ENCODE measurements at places on chromosomes 4 and X.
A peak's percentile ranks its signal among the peaks of the same experiment; 100 is the strongest.

DNA sequence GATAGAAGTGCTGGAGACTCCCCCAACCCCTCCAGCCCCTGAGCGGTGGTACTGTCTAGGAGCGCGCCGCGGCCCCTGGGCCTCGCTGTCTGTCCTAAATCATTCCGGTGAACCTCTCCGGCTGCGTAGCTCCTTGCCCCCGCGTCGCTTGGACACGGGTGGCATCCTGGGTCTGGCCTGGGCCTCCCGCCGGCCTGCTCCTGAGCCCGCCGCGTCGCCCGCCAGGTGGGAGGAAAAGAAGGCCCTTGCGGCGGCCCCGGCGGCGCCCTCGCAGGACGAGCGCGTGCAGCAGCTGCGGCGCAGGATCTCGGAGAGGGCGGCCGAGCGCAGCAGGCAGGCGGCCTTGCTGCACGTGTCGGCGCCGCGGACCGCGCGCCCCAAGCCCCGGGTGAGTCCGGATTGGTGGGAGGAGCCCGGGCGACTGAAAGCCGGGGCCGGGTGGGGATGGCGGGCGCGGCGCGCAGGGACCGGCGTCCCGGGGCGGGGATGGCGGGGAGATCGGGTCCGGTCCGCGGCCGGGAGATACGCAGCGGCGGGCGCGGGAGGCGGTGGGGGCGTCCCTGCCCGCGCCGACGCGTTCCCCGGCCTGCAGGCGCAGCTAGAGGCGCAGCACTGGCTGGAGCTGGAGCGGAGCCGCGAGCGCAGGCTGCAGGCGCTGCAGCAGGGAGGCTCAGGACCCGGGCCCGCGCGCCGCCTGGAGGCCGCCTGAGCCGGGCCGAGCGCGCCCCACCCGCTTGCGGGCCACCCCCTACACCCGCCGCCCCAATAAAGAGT, 6.5 kb upstream of the RNF4 start:
- peak; percentile 58 for DNase-seq

DNA sequence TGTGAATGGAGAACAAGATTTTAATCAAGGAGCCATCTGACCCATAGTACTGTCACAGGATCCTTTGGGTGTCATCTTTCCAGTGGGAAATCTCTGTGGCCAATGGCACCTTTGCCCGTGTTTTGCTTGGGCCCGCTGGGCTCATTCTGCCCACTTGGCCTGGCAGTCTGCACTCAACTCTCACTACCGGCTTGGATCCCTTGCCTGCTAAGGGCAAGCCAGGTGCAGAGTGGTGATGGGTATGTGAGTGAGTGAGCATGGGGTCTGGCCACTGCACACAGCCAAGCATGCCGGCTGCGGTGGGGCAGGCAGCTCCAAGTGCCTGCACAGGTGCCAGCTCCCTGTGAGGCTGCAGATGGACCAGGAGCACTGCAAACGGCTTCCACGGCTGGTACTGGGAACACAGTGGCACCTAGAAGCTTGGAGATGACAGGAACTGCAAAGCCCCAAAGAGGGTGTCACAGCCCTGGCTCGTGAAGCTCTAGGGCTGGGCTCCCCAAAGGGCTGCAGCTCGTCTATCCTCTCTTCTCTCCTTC, 454.5 kb downstream of the TMA16 start:
- no peak for DNase-seq

GRCh38 chr4:94484818-94485217, 33.1 kb downstream of the PDLIM5 start:
- no peak for DNase-seq

GRCh38 chrX:134388161-134389109, 71.5 kb upstream of the HPRT1 start:
- no peak for DNase-seq

DNA sequence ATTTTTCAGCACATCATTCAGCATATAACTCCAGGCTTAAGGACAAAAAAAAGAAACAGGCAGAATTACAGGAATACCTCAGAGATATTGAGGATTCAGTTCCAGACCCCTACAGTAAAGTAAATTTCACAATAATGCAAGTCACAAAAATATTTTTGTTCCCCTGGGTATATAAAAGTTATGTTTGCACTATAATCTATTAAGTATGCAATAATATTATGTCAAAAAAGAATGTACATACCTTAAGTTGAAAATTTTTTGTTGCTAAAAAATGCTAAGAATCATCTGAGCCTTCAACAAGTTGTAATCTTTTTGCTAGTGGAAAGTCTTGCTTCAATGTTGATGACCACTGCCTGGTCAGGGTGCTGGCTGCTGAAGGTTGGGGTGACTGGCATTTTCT, 2532.5 kb downstream of the ARAP2 start:
- no peak for DNase-seq

GRCh38 chr4:139503622-139504166, 49.8 kb downstream of the RAB33B start:
- no peak for DNase-seq

DNA sequence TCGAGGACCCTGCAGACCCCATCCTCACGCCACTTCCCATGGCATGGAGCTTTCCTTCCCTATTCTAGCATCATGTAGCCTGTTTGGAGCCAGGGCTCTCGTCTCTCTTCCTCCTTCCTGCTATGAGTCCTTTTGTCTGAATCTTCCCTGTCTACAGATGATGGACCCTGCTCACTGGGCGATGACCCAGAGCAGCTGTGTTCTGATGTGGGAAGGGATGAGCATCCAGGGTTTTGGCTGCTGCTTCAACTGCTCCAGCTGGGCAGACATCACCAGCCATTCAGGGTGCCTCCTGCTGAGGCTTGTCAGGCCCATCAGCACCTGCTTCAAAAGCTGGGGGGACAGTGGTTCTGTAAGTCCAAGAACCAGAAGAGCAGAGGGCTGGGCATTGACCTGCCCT, 3.2 kb upstream of the CCKAR start:
- no peak for DNase-seq

GRCh38 chrX:123223859-123224258, 39.8 kb downstream of the GRIA3 start:
- DNase-seq = no peak

DNA sequence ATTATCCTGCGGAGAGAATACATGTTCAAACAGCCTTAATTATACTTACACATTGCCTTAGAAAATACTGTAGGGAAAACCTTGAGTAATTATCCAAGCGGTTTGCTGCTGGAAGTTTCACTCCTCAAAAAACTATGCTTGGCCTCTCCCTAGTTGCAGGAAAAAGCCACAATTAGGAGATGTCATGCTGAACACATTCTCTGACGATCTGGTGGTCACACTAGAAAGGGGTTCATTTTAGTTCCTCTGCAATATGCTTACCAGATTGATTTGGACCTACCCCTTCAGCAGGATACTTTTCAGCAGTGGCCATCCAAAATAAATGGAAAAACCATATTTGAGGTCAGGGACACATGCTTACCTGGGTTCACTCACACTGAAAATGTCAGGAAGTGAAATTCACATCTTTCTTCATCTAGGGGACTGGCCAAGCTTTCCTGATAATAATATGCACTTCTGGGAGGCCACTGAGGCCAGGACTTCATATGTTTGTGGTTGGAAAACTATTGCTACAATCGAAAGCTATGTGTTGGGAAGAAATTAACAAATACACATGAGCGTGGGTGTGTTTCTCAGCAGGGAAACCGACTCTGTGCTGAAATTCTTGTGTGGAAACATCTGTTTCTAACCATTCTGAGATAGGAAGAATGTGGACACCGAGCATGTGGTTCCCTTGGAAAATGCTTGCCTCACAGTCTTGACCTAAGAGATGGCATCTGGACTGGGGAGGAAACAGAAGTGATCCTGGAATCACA, 68.8 kb downstream of the ATXN3L start:
- no peak for DNase-seq

GRCh38 chr4:35106091-35106734, 1138.1 kb downstream of the ARAP2 start:
- DNase-seq = no peak

DNA sequence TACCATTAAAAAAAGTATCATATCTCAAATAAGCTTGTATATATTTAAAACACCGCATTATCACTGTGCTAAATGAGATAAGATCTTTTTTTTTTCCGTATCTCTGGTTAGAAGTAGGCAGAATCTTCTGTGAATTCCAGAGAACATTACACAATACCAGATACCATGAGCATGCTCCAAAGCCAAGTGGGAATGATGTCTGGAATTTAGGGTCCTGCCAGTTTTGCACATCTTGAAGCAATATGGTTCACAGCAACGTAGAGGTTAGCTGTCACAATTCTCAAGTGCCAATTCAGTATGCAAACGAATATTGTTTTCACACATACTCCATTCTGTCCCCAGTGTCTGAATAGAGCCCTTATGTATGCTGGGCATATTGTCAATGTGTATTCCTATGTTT, 127.5 kb upstream of the NEIL3 start:
- no peak for DNase-seq

- no peak for DNase-seq
Observed at GRCh38 chrX:112760697-112761096, 79.9 kb downstream of the AMOT start.

DNA sequence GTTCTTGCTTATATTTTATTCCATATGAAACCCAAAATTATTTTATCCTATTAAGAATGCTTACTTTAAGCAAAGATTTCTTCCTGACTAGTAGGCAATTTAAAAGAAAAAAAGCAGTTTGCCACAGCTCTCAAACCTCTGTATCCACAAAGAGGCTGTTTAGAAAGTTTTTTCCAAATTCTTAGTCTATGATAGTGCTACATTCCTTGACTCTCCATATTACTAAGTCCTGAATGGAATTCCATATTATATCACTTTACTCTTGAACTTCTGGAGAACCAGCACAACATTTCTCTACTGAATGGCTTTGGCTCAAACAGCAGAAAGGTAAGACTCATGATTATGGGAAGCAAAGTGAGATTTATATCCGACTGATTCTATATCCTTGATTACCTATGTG, 8.3 kb downstream of the SLC10A6 start:
- DNase-seq = no peak

DNA sequence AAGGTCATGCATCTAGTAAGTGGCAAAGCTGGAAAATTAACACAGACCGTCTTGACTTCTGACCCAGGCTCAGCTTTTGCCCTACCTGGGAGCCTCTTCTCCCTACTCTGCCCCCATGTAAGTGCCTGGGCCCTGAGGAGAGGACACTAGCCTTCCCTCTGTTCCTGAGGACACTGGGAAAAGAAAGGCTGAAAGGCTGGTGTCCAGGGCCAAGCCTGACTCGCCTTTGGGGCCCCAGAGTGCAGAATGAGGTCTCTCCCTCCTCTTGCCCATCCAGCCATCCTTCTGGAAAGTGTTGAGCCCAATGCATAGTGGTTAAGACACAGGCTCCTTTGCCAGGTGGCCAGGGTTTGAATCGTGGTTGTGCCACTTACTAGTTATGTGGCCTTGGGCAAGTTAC, 91.5 kb downstream of the PJA1 start:
- no peak for DNase-seq

DNA sequence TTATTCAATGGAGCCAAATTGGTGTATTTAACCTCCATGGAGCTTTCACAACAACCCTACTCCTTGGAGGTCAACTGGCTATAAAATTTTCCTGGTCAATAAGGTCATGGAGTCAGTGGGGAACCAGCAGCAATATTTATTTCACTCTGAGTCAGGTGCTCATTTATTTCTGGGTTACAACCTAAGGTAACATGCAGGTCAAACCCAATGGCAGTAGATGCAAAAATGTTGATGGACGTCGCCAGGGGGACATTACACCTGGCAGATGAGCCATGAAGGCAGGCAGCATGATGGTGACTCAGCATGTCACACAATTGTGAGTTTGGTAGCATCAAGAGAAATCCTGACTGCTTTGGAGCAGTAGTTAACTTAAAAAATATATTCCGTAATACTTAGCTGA, 514.1 kb downstream of the IL15 start:
- DNase-seq = no peak
